ENCODE measurements at places on chromosomes 11 and 22.

GRCh38 chr11:69377029-69377952 lies 83.3 kb downstream of the MYEOV start:
- DNase-seq = no peak

DNA sequence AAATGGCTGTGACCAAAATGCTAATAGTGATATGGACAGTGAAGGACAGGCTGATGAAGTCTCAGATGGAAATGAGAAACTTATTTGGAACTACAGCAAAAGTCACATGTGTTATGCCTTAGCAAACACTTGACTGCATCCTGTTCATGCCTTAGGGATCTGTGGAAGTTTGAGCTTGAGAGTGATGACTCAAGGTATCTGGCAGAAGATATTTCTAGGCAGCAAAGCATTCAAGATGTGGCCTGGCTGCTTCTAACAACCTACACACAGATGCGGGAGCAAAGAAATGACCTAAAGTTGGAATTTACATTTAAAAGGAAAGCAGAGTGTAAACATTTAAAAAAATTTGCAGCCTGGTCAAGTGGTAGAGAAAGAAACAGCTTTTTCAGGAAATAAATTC lies 28.1 kb upstream of the CD81 start:
- no peak for DNase-seq

GRCh38 chr11:97895572-97895971 lies 1125.2 kb upstream of the CNTN5 start:
- DNase-seq = no peak

DNA sequence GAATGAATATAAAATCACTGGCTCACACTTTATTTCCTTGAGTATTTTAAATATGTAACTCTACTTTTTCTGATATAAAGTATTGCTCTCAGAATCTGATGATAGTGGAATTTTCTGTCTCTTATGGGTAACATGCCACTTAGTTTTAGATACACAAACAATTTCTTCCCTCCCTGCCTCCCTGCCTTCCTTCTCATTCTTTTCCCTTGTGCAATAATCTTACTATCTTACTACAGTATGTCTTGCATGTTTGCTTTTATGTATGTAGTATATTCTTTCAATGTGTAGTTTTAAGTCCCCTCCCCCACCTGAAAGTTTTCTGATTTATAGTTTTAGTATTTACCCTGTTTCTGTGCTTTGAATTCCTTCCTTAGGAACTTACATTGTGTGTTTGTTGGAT lies 48.4 kb downstream of the INSC start:
- DNase-seq = no peak

DNA sequence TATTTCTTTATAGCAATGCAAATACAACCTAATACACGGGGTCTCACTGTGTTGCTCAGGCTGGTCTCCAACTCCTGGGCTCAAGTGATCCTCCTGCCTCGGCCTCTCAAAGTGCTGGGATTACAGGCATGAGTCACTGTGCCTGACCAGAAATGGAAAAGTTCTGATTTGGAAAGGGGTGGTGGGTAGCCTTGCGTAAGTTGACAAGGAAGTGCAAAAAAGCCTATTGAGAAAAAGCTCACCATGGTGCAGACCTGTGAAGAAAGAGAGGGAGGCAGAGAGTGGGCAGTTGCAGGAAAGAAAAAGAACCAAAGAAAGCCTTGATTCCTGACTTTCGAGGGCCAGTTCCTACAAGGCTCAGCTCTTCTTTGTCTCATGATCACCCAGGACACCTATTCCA lies 27.1 kb downstream of the AGBL2 start:
- DNase-seq = no peak

DNA sequence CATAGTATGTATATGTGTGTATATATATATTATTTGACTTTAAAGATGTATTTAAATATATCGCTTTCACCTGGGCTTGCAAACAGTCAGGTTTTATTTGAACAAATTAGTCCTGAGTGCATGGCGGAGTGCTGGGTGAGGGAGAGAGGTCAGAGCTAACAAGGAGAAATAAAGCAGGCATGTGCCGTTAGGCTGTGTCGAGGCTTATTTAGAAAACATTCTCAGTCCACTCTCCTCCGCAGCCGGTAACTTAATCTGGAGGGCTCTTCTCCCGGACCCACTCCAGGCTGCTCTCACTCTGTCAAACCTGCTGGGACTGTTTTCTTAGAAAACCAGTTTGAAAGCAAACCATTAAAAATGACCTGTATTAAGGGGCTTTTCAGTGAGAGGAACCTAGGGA lies 455.9 kb downstream of the MN1 start:
- no peak for DNase-seq
